Kasumi-1 (cell line): ENCODE measurements at places on chromosomes 5 and 9.

GRCh38 chr5:42057254-42057690, 132.2 kb downstream of the FBXO4 start:
- peak; percentile 39 for DNase-seq

GRCh38 chr5:134594797-134595457, 37.7 kb downstream of the SAR1B start:
- no peak for DNase-seq

GRCh38 chr5:43429706-43430105, 17.5 kb upstream of the CCL28 start:
- DNase-seq: no peak

- DNase-seq: no peak
Measured at GRCh38 chr9:88922091-88922490, 69.2 kb upstream of the S1PR3 start.

- peak; percentile 81 for DNase-seq
Measured at GRCh38 chr5:74433255-74433895, 207.2 kb downstream of the ENC1 start.

- no peak for DNase-seq
Measured at GRCh38 chr5:5313101-5313635, 109.3 kb upstream of the ICE1 start.

GRCh38 chr9:132769906-132770769, 99.9 kb downstream of the GTF3C4 start:
- peak; percentile 71 for DNase-seq

- no peak for DNase-seq
Measured at GRCh38 chr5:89929834-89930233, 479.7 kb downstream of the CETN3 start.

DNA sequence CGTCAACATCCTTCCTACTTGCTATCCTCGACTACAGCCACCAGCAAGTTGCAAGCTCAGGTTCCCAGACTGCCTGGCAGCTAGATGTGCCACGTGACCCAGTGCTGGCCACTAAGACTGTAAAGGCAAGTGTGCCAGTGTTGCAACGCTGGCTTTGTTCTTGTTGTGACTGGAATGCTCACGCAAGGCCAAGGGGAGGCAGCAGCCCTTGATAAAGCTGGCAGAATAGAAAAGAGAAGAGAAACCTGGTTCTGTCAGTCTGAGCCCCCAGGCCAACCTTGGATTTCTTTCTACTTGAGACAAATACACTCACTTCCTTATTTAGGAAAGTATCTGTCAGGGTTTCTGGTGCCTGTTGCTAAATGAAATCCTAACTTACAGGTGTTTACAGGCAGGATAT, 113.0 kb downstream of the KLHL3 start:
- no peak for DNase-seq

- no peak for DNase-seq
Measured at GRCh38 chr5:61496860-61497259, 164.8 kb downstream of the ZSWIM6 start.

DNA sequence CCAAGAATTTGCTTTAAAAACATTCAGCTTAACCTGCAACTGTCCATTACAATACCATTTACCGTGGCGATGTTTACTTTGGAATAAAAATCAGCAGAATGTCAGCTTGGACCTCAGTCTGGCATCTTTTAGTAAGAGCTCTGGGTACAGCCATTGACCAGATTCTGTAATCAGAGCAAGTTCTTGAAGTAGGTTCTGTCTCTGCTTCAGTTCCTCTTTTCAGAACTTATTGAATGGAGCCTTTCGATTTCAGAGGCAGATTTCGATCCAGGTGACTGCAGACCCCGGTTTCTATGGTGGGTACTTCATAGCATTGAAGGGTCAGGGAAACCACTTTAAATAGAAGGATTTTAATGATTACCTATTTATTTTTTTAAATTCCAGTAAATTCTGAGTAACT, 53.4 kb upstream of the SV2C start:
- no peak for DNase-seq

GRCh38 chr9:21580636-21581378, 98.7 kb upstream of the IFNE start:
- no peak for DNase-seq

DNA sequence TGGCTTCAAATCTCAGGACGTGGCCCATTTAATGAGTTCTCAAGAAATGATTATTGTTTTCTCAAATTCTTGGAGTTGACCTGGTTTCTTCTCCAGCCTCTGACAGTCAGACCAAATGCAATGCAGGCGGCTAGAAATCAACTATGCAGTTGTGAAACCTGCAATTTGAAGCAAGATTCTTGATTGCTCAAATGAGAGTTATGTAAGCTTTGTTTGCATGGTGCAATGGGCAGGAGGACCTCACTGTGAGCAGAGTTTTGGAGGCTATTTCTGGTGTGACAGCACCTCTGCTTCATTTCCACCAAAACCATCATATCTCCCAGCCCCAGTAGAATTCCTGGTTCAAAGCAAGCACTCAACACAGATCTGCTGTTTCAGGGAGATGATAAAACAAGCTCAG, 500.0 kb upstream of the KLF4 start:
- DNase-seq: no peak

DNA sequence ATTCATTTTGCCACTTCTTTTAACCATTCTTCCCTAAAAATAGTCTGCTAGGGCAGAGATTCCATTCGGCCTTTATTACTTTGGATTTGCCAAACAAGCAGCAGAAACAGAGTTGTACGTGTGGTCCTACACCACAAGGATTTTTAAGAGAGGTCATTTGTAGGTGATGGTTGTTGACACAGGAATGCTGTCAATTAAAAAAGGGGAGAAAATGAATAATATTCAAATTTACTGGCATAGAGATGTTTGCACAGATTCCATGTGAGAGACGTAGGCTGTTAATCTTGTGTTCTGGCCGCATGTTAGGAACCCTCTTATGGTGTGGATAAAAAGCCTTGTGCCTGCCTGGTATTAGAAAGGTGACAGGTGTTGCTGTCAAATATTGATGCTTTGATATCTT, 34.9 kb downstream of the TRIO start:
- DNase-seq: no peak

GRCh38 chr5:123671042-123671441, 159.1 kb downstream of the CSNK1G3 start:
- DNase-seq: peak; percentile 68

- no peak for DNase-seq
Measured at GRCh38 chr5:133267601-133268000, 215.8 kb downstream of the HSPA4 start.

DNA sequence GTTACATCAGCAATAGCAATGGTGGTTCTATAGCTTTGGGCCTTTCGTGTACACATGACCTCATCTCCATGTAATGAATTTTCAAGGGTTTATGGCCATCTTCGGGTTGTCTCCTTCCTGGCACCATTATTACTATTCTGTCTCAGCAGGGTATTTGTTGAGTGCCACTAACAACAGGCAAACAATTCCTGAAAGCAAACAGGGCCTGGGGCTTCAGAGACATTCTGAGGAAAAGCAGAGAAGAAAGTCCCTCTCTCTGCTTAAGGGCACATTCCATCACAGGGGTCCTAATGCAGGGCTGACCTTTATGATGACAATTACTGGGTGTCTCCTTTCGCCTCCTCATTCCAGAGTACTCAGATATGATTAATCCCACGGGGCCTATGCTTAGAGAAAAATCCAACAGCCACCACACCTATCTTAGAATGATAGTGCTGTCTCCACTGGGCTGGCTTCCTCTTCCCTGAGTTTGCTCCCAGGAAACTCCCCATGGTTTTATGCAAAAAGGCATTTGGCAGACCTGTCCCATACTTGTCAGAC, 540.2 kb upstream of the ZNF462 start:
- no peak for DNase-seq

DNA sequence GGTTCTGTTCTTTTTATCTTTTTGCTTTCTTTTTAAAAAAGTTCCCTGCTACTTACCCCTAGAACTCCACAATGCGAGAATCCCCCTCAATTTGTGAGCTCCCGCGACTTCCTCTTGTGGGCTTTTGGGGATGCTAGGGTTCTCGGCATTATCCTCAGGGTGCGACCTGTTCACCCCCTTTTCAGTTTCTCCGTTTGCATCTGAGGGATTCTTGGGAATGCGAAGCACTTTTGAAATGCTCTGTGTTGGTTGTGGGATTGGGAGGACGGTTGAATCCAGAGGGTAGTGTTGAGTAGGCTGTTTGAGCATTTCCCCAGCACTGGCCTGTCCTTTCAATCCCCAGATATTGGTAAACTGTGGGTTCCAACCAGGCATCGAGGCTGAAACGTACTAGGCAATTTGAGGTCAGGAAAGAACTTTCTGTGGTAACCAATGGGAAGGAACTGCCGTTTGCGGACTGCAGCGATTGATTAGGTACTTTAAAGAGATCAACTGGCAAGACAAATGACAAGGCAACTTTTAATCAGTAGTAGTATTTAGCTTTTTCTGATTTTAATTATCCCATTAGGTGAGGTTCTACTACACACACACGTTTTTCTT, 415 bp downstream of the XRCC4 start:
- peak; percentile 54 for DNase-seq

- no peak for DNase-seq
Measured at GRCh38 chr9:135187365-135187764, 99.9 kb downstream of the OLFM1 start.

DNA sequence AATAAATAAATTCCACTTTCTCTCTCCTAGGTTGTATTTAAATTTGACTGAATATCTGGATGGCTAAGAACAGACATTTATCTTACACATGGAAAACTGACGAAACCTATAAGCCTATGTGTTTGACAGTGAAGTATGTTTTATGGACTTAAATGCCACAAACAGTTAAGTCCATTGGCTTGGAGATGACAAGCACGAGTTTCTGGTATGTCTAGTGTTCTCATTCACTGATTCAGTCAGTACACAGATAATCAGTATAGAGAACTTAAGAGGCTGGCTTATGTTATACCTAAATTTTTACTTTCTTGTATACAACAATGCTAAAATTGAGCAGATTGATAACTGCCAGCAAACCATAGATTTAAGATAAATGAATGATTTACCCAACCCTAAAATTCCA, 38.9 kb downstream of the SNAPC3 start:
- DNase-seq: no peak

- DNase-seq: no peak
Measured at GRCh38 chr5:56755036-56755555, 60.3 kb upstream of the MAP3K1 start.

DNA sequence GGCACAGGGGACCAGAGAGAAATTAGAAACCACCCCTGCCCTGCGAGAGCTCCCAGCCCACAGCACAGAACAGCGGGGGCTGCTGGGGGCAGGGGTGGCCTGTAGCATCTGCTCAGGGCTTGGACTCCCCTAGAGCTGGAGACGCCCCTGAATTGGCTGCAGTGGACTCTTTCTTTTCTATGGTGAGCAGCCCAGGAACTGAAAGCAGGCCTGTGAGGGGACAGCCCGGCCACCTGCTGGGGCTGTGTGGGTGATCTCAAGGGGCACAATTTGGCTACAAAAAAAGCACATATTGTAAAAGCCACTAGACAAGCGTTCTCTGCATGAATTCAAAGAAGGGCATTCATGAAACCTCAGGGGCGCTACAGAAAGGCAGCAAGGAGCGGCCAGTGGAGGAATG, 57.5 kb upstream of the ICE1 start:
- DNase-seq: no peak

GRCh38 chr9:88710449-88710848, 175.5 kb downstream of the NXNL2 start:
- DNase-seq: no peak

DNA sequence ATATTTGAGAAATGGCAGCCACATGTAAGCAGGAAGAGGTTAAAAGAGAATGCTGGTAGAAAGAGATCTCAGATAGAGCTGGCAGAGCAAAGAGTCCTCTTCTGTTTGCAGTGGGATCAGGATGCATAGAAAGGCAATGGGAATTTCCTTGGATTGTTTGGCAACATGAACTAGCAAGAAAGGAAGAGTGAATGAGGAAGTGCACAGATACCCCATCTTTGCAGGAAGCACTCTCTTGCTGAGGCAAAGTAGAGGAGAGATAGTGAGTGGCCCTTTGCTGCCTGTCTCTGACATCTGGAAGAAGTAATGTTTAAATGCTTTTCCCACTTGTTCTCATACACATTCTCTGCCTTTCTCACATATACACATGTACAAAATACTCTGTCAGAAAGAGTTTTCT, 14.5 kb downstream of the FKTN start:
- DNase-seq: peak; percentile 15

DNA sequence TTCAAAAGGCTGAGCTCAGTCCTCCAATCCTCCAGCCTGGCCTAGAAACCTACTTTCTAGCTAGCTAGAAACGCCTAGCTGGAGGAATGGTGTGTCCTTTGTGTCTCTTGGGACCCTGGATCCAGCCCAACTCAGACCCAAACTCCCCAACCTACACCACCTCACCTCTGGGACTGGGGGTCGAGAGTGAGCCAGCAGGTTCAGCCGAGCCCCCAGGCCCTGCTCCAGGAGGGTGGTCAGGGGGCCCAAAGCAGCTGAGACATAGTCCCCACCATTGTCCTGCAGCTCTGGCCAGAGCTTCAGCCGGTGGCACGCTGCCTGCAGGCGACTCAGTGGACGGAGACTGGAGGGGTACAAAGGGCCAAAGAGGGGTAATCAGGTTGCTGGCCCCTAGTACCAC, 6.2 kb downstream of the NOL6 start:
- DNase-seq: no peak

DNA sequence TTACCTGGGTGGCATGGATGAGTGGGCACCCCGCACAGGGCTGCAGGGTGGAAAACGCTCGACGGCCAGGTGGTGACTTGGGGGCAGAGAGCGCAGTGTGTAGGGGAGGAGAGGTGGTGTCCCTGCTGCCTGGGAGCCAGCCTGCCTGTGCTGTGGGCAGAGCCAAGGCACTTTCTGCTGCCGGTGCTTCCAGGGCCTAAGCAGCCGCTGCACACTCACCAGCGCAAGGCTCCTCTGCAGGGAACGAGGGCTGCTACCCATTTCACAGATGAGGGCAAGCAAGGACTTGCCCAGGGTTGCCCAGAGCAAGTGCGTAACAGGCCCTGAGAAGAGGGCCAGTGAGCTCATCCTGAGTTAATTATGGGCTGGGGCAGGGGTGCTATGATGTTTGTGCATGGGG, 62.5 kb downstream of the CRB2 start:
- DNase-seq: no peak

- no peak for DNase-seq
Measured at GRCh38 chr9:95626341-95626740, 109.6 kb upstream of the PTCH1 start.

DNA sequence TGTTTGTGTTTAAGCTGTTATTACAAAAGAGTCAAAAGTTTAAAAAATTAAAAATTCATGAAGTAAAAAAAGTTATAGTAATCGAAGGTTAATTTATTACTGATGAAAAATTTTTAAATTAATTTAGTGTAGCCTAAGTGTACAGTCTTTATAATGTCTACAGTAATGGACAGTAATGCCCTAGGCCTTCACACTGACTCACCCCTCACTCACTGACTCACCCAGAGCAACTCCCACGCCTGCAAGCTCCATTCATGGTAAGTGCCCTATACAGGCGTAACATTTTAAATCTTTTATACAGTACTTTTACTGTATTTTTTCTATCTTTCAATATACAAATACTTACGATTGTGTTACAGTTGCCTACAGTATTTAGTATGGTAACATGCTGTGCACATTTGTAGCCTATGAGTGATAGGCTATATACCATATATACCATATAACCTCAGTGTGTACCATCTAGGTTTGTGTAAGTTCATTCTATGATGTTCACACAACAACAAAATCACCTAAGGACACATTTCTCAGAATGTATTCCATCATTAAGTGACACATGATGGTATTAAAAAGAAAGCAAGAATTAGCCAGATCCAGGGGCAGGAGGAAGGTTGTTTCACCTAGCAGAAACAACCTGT, 40.1 kb downstream of the DCAF10 start:
- no peak for DNase-seq

- DNase-seq: no peak
Measured at GRCh38 chr5:169561893-169562292, 21.7 kb upstream of the SPDL1 start.

- DNase-seq: no peak
Measured at GRCh38 chr9:130333041-130333711, 67.6 kb downstream of the HMCN2 start.
